Stimulated activated CD4-positive, alpha-beta T cell treated with anti-CD3 and anti-CD28 coated beads, Interleukin-4, amount 100 ng/mL, for 24 hours (primary cell): ENCODE measurements at places on chromosomes 6 and 20.

DNA sequence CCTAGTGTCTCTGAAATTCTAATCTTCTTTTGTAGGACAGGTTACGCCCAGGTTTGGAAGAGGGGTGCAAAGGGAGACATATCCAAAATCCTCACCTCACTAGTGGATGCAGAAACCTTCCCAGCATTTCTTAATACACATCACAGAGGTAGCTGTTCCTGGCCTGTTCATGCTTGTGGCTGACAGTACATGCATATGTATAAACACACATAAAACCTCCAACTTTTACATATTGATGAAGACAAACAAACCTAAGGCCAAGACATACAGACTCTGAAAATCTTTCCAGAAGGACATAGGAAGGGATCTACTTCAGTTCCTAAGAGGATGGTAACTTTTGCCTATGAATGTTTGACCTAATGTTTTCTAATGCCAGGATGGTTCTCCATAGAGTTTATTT lies 872.1 kb upstream of the FLRT3 start:
- DNase-seq, result no peak

DNA sequence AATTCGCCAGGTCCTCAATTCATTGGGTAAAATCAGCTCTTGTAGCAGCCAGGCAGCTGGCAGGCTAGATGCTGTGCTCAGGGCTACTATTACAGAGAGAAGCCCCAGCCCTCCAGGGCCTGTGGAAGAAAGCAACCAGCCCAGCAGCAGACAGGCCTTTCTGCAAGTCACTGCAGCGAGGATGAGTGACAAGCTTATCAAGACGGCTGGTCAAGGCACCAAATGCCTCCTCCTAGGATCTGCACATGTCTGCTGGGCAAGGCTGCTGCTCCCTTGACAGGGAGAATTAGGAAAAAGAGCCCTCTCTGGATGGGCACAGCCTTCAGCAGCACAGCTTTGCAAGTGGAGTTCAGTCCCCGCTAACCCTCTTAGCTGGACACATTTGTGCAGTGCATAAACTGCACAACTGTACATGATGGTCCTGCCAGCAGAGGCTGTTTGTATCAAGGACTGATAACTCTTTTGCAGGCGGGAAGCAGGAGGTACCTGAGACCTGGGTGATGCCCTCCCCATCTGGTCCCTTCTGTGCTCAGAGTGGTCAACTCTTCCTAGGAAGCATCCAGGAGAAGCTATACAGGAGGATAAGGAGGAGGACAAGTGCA lies 89.9 kb downstream of the CDC5L start:
- no peak for DNase-seq

- no peak for DNase-seq
Measured at GRCh38 chr6:43271103-43271815, 26.8 kb upstream of the SLC22A7 start.

DNA sequence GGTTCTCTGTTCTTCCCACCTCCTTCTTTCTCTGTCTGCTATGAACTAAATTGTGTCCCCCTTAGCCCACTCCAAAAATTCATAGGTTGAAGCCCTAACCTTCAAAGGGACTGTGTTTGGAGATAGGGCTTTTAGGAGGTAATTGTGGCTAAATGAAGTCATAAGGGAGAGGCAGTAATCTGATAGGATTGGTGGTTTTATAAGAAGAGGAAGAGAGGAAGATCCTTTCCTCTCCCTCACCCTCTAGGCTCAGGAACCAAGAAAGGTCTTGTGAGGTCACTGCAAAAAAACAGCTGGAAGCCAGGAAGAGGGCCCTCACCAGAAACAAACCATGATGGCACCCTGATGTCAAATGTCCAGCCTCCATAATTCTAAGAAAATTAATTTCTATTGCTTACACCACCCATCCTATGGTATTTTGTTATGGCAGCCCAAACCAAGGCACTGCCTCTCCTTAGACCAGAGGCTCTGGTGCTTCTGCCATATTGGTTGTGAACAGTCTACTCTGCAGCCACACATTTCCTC lies 135.1 kb upstream of the COL21A1 start:
- DNase-seq, result no peak

DNA sequence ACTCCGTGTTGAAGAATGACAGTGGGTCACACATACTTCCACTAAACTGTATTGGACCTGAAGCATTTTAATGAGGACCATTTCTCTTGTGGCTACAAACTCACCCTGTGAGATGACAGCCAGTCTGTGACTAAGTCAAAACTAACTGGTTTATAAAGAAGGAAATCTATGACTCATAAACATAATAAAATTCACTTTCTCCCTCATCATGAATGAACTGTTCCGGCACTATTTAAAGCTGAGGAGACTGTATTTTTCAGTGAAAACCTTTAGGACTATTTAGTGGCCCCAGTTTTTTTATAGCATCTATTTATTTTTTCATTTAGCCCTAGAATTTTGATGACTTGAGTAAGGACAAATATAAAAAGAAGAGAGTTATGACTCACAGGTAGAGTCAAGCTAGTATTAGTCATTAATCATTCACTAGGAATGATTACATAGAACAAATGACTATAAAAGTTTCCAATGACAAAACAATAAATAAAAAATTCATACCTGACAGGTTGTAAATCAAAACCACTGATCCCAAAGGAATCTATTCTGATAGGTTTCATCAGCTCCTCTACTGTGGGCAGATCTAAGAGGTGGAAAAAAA lies 34.2 kb downstream of the CEP162 start:
- no peak for DNase-seq

DNA sequence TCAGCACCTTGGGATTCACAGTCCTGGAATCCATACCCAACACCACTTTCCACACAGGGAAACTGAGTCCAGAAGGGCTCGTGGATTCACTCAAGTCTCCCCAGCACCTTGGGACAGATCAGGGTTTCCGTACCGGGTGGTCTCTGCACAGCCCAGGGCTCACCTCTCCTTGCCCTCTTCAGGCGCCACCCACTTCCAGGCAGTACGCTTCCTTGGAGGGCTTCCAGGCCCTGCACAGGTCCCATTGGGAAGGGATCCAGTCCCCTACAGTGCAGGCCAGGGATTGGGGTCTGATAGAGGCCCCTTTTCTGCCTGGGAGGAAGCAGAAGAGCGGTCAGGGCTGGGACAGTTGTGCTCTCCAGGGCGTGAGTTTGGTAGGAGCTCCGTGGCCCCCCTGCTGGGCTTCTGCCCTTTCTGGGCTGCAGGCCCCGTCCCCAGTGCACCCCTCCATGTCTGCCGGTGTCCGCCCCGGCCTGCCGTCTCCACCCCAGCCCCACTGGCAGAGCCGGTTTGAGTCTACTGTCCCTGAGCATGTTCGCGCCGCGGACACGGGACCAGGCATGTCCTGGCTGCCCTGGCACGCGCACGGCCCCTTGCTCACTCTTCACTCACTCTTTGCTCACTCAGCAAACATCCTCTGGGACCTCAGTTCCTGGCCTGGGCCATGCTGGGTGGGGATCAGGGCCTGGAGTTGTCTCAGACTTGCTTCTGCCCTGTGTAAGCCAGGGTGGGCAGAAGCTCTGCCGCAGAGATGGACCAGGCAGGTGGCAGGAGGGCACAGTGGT lies 12.6 kb downstream of the SRC start:
- no peak for DNase-seq

GRCh38 chr6:20204512-20204894 lies 7.8 kb downstream of the MBOAT1 start:
- no peak for DNase-seq

DNA sequence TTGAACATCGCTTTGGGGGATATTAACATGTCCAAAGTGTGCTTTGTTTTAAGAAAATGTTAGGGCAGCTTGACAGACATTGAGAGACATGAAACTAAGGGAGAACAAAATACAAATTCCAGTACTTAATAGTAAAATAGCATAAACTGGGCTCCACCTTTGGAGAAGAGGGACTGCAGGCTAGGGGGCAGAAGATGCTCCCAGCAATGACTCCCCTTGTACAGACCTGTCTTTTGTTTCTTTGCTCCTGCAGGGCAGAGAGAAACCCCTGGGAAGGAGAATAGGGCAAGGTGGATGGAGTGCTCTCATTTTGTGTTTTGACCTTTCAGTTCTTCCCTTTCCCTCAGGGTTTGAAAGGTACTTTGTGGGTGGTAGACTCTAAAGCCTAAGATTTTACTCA lies 115.6 kb upstream of the PLCB4 start:
- no peak for DNase-seq

DNA sequence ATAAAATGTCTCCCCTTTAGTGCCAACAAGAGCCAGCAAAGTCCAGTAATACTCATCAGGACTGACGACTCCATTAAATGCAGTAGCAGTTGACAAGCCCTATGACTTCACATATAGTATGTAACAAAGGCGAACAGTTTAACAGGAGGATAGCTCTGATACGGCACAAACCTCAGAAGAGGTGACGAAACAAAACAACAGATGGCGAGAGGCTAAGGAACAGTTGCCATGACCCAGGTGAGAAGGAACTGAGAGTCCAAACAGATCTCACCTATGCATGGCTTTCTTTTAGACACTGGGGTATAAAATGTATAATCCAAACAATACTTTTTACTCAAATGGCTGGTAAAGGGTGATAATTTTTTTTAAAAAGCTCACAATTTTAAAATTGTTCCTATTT lies 37.1 kb downstream of the SYNE1 start:
- DNase-seq, result no peak

GRCh38 chr6:53851561-53851960 lies 56.8 kb downstream of the LRRC1 start:
- DNase-seq, result no peak
